Activated naive CD4-positive, alpha-beta T cell (primary cell): ENCODE measurements at places on chromosomes 16 and 17.
A peak's percentile ranks its signal among the peaks of the same experiment; 100 is the strongest.

DNA sequence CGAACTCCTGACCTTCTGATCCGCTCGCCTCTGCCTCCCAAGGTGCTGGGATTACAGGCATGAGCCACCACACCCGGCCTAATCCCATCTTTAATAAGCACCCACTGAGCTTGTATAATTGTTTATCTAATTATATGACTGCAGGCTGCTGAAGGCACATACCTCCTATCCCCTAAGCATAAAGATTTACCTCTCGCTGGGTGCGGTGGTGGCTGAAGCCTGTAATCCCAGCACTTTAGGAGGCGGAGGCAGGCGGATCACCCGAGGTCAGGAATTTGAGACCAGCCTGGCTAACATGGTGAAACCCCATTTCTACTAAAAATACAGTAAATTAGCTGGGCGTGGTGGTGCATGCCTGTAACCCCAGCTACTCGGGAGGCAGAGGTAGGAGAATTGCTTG, 20.1 kb upstream of the YWHAE start:
- DNase-seq = no peak

GRCh38 chr17:27497696-27498095, 41.4 kb downstream of the KSR1 start:
- no peak for DNase-seq

GRCh38 chr17:64214950-64215349, 48.1 kb downstream of the TEX2 start:
- DNase-seq = no peak

DNA sequence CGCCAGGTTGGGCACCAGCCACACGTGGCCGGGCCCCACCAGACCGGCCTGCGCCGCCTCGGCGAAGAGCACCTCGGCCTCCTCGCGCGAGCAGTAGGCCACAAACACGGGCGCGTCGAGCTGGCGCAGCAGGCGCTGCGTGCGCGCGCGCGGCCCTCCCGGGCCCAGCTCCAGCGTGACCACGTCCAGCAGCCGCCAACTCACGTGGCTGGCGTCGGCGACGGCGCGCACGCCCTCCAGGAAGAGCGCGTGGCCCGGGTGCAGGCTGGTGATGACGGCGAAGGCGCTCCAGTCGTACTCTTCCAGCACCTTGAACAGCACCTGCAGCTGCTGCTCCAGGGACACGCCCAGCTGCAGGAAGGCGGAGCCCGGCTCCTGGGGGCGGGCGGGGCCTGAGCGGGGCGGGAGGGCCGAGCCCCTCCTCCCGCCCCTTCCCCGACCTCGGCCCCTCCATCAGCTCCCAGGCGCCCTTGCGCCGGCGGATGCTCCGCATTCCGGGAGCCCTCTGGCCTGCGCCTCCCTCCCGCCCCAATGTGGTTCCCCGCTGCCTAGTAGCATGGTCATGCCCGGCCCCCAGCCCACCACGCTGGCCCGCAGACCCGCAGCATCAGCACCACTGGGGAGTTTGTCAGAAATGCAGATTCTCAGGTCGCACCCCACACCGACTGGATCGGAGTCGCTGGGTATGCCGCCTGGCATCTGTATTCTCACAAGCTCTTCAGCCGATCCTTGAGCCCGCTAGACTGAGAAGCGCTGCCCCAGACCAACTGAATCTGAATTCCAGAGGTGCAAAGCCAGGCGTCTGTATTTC, 7.2 kb downstream of the GRIN2C start:
- DNase-seq = no peak

DNA sequence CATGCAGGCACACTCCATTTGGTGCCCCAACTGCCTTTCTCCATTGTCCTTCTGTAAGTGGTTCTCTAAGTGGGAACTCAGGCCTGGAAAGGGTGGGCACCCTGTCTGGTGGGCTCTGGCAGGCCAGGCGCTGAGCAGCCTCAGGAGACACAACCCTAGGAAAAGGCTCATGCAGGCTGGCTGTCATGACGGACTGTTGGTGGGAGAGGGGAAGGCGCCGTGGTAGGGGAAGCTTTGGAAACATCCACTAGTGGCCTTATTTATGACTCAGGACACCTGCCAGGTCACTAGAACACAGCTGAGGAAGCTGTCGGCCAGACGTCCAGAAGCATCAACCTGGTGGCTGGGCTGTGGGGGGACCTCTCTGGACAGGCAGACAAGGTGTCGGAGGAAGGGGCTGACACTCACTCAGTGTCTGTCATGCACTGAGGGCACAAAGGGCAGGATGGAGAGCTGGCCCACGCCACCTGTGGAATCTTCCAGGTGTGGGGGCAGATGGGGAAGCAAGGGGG, 216.0 kb downstream of the SEC14L1 start:
- no peak for DNase-seq

GRCh38 chr16:81324808-81325207, 10.0 kb downstream of the GAN start:
- no peak for DNase-seq

DNA sequence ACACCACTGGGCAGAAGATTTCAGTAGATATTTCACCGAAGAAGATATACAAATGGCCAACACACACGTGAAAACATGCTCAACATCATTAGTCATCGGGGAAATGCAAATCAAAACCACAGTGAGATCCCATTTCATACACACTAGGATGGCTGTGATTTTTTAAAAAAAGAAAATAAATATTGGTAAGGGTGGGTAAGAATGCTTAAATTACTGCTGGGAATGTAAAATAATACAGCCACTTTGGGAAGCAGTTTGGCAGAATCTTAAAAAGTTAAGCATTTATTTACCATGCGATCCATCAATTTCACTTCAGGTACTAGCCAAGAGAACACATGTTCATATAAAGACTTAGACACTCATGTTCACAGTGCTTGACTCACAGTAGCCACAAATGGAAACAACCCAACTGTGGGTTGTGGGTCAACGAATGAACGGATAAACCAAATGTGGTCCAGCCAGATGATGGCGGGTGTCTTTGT, 6.5 kb upstream of the C16orf74 start:
- no peak for DNase-seq

GRCh38 chr17:75754378-75755204, 10.4 kb downstream of the GALK1 start:
- no peak for DNase-seq

- DNase-seq = no peak
Observed at GRCh38 chr17:76053246-76054111, 18.8 kb downstream of the SRP68 start.

- DNase-seq = no peak
Observed at GRCh38 chr16:47916266-47916665, 239.5 kb downstream of the ABCC12 start.

DNA sequence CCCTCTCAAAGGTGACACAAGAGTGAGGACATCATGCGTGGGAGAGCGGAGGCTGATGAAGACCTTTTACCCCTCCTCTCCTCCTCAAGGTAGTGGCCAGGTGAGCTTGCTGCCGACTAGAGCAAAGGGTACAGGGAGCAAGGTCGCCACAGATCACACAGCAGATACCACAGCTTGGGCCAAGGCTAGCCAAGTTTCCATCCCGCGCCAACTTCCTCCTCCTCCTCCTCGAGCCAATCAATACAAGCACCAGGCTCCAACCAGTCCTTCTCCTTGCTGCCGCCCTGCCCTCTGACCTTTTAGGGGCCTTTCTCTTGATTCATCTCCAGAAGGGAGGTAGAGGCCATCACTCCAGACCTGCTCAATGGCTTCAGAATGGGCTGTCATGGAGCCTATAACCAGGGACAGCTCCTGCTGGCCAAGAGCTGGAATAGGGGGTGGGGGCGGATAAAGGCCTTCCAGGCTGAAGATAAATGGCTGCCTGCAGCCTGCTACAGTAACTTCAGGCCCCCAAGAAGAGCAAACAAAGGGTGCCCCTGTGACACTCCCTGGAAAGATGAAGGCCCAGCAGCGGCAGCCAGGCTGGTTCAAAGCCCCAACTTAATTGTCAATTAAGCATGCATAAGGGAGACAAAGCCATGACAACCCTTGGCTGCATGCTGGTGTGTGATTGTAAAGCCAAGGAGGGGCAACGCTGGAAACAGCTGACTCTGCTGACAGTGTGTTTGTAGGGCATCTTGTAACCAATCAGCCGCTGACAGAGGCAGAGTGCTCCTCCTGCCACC, 17.8 kb downstream of the HNF1B start:
- DNase-seq = no peak

- DNase-seq = no peak
Observed at GRCh38 chr16:24986512-24987303, 28.5 kb downstream of the ARHGAP17 start.

DNA sequence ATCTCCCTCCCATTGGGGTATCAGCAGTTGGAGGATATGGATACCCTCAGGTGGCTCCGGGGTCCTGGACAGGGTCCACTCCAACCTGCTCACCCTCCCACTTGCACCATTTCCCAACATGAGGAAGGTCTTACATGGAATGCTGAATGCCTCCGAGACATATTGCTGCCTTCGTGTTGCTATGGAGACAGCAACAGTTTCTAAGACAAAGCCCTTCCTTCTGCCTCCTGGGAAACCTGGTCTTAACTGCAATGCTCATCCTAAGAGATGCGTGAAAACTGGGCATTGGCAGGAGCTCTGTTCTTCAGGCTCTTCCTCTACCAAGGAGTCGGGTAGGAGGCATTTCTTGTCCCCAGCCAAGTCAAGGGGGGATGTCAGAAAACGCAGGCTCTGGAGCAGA, 45.2 kb downstream of the ST3GAL2 start:
- DNase-seq = no peak

- DNase-seq = no peak
Observed at GRCh38 chr17:2174468-2175293, 119.8 kb downstream of the HIC1 start.

- no peak for DNase-seq
Observed at GRCh38 chr16:61946019-61946418, 90.2 kb downstream of the CDH8 start.

GRCh38 chr17:17926840-17927449, 45.3 kb downstream of the TOM1L2 start:
- no peak for DNase-seq

GRCh38 chr17:75763613-75764416, 1.2 kb downstream of the GALK1 start:
- no peak for DNase-seq

DNA sequence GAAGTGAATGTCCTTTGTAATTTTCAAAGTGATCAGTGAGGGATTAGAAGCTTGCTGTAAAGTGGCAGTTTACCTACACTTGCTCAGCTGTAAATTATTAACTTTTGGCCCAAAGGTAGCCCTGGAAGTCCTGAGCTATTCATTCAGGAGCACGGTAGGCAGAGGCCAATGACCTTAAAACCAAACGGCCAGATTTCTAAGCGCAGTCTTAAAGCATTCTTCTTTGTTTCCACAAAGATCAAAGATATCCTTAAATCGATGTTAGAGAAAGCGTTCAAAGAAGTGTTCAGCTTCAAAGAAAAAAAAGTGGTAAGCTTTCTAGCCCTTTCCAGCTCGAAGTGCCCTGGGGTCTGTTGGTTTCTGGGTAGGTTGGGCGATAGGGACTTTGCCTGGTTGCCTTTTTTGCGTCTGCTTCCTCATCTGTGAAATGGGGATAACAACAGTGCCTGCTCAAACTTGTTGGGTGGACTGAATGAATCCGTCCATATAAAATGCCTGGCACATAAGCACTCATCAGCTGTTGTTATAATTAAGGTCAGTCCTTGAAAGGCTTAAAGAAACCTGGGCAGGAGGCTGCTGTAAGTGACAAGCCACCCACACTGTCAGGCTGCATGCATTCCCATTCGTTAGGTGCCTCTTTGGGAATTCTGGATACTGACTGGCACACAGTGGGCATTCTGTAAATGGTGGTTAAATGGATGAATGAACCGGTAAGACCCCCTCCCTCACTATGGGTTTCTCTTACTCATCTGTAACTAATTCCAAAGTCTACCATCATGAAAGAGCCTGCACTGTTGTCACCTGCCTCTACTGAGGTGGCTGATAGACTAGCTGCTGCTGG, 113.2 kb downstream of the PRKCA start:
- no peak for DNase-seq

DNA sequence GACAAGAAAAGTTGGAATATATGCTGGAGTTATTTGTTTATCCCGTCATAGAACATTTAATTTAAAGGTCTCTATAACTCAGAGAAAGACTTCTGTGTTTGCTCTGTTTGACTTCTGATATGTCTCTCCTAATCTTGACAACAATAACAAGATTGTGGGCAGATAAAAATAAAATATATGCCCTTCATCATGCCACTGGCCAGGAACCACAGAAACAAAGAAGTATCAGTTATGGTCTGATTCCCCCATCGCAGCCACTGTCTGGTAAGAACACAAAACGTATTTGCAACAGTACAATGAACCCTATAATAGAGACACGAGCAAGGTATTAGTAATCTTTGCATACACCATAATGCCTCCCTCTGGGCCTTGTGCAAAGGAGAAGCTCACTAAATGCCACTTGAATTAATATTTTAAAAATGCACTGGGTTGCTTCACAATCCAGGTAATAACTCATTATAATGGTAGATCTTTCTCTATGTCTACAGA, 1498.3 kb downstream of the CDH11 start:
- DNase-seq = no peak

- DNase-seq = no peak
Observed at GRCh38 chr16:81261049-81261648, 22.7 kb downstream of the BCO1 start.

DNA sequence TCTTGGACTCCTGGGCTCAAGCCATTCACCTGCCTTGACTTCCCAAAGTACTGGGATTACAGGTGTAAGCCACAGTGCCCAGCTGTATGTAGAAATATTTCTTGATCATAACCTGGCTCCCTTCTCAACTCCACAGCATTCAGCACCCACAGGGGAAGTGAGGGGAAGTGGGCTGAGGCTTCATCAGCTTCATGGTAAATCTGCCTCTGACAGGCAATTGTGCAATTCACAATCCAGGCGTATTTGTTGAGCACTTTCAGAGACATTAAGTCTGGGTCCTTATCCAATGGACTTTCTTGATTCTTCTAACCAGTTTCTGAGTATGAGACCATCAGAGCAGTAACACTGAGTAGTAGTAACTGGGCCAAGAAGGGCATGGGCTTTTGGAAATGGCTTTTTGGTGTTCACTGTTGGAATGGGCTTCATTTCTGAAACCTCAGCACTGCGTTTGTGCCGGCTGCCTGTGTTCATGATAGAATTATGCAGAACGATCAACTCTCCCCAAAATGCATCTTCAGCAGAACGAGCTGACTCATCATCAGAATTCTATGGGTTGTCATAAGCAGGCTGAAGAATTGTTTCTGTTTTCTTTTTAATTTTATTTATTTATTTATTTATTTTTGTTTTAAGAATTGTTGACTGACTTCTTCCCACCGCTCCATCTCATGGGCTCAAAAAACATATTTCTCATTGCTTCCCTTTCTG, 28.9 kb downstream of the FAM20A start:
- DNase-seq = no peak

DNA sequence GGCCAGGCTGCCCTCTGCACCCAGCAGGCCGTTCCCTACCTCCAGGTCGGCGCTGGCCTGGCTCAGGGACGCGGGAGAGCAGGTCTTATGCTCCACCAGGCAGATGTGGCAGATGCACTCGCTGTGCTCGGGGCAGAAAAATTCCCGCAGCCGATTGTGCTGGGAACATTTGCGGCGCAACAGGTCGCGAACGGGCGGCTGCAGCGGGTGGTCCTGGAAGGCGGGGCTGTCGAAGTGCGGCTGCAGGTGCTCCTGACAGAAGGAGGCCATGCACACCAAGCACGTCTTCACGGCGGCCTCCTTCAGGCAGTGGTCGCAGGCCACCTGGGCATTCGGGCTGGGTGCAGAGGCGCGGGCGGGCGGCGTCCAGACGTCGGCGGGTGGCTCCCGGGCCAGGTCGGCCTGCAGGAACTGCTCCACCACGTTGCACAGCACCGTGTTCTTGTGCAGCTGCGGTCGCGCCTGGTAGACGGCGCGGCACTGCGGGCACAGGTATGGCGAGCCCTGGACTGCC, 439 bp downstream of the TRIM25 start:
- DNase-seq = peak; percentile 30
